Fibroblast of lung (primary cell): ENCODE measurements at places on chromosomes 7 and 10.
A peak's percentile ranks its signal among the peaks of the same experiment; 100 is the strongest.

DNA sequence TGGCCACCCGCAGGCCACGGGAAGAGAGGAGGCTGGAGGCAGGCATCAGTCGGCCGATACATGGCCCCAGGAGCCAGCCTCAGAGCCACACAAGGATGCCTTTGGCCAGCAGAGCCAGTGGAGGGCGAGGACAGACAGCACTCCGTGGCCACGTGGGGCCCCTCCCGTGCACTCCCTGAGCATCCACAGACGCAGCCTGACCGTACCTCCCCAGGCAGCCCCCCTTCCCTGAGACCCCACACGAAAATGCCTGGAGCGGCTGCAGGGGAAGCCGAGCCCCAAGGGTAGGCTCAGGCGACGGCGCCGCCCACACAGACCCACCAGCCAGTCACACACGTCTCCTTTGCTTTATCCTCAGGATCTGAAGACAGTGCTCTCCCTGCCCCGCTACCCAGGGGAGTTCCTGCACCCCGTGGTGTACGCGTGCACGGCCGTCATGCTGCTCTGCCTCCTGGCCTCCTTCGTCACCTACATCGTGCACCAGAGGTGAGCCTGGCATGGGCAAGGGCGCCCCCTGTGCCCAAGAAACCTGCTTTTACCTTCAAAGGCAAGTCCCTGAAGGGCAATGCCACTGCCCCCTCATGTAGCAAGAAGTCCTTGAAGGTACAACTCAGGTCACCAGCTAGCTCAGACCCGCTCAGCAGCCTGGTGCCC, 9.0 kb downstream of the ADGRA1 start:
- DNase-seq = no peak

GRCh38 chr10:84333864-84334451, 5.6 kb downstream of the CCSER2 start:
- peak; percentile 41 for DNase-seq

- no peak for DNase-seq
Measured at GRCh38 chr10:86393362-86393761, 26.8 kb upstream of the GRID1 start.

- DNase-seq = no peak
Measured at GRCh38 chr7:1095621-1096155, 7.8 kb downstream of the GPER1 start.

- DNase-seq = no peak
Measured at GRCh38 chr7:90686146-90686545, 90.0 kb downstream of the CDK14 start.

DNA sequence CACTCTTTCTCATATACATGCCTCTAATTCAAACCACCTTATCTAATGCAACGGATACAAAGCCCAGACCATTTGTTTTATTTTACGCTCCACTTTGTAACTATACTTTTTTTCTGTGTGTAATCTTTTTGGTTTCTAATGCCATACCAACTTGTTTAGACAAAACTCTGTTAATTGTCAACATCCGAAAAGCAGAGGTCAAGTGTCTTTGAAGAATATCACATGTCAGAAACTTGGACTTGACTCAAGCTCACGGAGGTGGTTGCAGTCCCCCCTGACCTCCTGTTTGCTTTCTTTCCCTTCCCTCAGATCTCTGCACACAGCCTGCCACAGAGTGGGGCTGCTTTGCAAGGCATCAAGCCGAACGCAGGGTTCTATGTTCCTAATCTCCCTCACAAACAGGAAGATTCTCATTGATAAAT, 698.9 kb downstream of the PARD3 start:
- DNase-seq = peak; percentile 83
